Activated T-helper 2 cell treated with anti-CD3 and anti-CD28 coated beads, Interferon-gamma antibody, Interleukin-2, Interleukin-4, amounts not matched to agents 10 μg/mL and 5 μg/mL and 100 μg/mL, durations not matched to agents 14 hours and 24 hours and 36 hours (primary cell): ENCODE measurements at places on chromosomes 16 and 17.
A peak's percentile ranks its signal among the peaks of the same experiment; 100 is the strongest.

DNA sequence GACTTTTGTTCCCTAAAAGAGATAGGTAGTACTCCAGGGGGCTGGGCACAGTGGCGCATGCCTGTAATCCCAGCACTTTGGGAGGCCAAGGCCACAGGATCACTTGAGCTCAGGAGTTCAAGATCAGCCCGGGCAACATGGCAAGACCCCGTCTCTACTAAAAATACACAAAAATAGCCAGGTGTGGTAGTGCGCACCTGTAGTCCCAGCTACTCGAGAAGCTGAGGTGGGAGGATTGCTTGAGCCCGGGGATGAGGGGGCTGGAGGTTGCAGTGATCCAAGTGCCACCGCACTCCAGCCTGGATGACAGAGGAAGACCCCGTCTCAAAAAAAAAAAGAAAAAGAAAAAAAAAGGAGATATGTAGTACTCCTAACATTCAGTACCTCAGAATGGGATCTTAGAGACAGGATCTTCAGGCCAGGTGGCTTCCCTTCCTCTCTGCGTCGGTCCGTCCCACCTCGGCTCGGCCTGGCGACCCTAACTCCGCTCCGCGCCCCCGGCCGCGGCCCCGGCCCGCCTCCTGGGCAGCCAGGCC is 89.6 kb downstream of the CDC27 start:
- no peak for DNase-seq

DNA sequence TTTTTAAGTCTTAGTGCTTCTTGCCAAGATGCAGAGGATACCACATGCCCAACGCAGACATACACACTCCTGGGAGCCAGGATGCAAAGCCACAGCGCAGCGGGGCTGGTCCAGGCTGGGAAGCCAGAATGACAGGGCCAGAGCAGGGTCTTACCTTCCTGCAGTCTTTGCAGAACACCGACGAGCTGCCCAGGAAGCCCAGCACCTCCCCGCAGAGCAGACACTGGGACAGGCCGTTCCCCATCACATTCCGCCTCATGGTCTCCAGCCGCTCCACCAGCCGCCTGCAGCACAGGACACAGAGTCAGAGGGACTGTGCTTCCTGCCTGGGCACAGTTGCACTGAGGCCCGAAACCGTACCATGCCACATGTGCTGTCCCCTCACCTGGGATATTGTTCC is 33.3 kb downstream of the RPH3AL start:
- no peak for DNase-seq

DNA sequence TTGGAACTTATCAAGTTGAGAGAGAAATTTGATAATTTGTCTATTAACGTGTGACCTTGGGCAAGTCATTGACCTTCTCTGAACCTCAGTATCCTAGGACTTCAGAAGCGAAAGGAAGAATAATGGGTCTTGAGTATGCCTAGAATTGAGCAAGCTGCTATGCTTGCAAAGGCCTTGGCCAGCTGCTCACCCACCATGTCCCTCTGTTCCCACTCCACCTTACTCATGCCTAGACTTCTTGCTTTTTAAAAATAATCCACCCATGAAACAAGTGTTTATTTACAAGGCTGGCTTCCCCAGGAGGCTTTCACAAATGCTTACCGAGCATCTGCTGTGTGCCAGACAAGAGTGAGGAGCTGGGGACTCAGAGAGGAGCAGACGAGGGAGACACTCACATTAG is 590.6 kb downstream of the MAF start:
- DNase-seq, result no peak

DNA sequence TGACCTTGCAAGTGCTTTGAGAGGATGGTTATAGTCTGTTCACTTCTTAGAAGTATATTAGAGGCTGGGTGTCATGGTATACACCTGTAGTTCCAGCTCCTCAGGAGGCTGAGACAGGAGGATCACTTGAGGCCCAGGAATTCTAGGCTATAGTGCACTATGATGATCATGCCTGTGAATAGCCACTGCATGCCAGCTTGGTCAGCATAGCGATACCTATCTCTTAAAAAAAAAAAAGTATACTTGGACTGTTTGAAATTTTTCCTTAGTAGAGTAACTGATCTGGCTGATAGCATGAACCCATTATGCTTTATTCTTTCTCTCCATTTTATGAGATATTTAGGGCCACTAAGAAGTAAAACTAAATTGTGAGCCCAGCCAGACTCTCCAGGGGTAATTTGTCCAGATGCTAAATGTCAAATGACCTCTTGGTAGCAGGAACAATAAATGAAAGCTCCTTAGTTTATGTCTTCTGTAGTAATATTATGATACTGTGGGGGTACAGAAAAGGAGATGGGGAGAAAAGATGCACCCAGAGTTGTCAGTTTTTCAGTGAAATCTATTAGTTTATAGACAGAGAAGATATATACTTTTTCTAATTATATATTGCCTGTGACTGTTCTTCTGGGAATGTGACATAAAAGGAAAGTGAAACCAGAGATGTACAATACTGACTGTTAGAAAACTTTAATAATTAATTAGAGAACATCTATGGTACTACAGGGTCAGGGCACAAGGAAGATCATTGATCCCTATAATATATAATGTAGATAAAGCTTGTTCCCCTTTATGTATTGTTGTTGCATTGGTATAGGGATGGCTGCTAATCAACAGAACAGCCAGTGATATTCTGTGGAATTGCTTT is 335.3 kb upstream of the TBX2 start:
- no peak for DNase-seq

- no peak for DNase-seq
Observed at GRCh38 chr17:17580662-17581470, 10.6 kb downstream of the PEMT start.

DNA sequence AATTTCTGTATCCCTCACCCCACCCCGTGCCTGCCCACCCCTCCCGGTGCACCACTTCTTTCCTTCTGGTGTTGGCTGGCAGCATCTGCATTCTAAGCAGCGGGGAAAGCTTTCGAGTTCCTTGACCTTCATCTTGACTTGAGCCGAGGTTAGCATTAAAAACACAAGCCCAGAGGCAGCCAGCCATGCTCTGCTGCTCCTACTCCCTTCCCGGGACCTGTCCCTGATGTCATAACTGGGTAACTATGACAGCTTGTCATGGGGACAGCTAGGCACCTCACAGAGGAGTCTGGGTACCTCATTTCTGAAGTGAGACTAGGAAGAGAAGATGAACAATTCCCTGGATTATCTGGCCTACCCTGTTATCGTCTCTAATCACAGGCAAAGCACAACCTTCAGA is at the start of gene CFAP97D1:
TSS of gene CFAP97D1 (plus strand) at position 301 of the 400 bp plus-strand sequence. CDS start at position 329, 28 bp downstream.
- no peak for DNase-seq

- DNase-seq, result no peak
Observed at GRCh38 chr17:56047331-56047730, 105.9 kb upstream of the ANKFN1 start.

GRCh38 chr16:49282690-49283375 is 1.2 kb upstream of the CBLN1 start:
- no peak for DNase-seq

GRCh38 chr17:51435641-51436091 is 175.3 kb downstream of the UTP18 start:
- DNase-seq, result no peak

DNA sequence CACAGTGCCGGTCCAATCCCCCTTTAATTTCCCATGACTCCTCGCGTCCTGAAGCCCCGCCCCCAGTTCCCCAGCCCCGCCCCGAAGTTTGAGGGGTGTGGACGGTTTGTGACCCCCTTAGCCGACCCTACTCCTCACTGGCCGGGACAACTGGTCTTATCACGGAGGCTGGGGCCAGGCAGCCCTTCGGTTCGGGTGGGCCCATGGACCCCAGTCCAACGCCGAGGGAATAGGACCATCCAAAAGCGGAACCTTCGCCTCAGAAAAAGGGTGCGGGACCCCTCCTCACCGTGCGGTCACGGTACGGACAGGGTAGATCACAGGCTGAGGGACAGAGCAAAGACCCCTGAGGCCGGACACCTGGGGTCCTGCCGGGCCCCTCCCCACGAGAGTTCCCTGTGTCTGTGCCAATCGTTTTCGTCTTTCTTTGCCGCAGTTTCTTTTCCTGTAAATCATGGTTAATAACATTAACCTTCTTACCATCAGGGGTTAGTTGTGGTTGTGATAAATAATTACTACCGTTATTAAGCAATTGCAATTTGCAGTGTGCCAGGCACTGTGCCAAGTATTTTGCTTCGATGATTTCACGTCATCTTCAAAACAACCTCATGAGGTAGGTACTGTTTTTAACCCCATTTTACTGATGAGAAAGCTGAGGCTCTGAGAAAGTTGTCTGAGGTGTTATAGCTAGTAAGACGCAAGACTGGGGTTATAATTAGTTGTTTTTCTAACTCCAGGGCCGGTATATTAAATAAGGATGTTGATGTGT is 543 bp downstream of the TMUB2 start:
- DNase-seq, result no peak

GRCh38 chr16:8959921-8960787 is 3.6 kb downstream of the USP7 start:
- peak; percentile 15 for DNase-seq

DNA sequence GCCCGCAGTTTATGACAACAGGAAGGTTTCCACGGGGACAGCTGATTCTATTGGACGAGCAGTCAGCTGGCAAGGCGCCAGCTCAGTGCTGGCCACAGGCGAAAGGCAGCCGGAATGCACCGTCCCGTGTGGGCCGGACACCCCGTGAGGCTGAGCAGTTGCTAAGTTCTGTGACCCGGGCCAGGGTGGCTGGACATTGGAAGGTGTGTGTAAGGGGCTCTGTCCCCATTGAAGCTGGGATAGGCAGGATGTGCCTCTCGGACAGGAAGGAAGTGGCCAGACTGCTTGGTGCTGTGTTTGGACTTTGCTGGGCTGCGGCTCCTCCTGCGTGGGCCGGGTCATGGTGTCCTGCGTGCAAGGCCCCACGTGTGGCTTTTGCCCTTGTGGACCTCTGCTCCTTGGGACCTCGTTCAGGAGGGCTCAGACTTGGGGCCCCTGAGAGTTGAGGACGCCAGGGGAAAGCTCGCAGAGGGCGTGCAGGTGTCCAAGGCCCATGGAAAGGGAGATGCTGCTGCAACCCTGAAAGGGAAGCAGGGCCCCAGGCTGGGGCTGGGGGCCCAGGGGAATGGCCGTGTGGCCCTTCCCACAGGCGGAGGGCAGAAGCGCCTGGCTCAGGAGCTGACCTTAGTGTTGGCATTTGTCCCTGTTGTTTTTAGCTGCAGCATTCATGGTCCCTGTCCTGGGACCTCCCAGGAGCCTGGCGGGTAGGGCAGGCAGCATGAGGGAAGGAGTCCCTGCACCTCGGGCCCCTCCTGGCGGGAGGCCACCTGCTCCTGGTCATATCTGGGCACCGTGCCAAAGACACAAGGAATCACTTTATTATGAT is 10.0 kb downstream of the BAIAP2 start:
- no peak for DNase-seq

GRCh38 chr16:70778901-70779309 is 22.1 kb downstream of the VAC14 start:
- no peak for DNase-seq
